ENCODE measurements at places on chromosomes 5 and 9. TPM values are rescaled to one million over a fixed set of nuclear protein-coding genes. Genes with fewer than 3 reads are reported as not detected.

GRCh38 chr5:64188776-64189175 lies 23.1 kb downstream of the RNF180 start:
- no peaks in the 10 kb centered on the region for H3K36me3 ChIP-seq
- H3K27ac ChIP-seq: no peak overlapping the region
- no peaks in the 10 kb centered on the region for H3K4me1 ChIP-seq
- H3K27me3 ChIP-seq: no peaks in the 10 kb centered on the region

GRCh38 chr5:139690064-139690802 lies 42.1 kb downstream of the CXXC5 start:
- no peak overlapping the region for H3K4me3 ChIP-seq
- no peak for DNase-seq
- no peak overlapping the region for H3K27ac ChIP-seq
- H3K36me3 ChIP-seq: no peaks in the 10 kb centered on the region

DNA sequence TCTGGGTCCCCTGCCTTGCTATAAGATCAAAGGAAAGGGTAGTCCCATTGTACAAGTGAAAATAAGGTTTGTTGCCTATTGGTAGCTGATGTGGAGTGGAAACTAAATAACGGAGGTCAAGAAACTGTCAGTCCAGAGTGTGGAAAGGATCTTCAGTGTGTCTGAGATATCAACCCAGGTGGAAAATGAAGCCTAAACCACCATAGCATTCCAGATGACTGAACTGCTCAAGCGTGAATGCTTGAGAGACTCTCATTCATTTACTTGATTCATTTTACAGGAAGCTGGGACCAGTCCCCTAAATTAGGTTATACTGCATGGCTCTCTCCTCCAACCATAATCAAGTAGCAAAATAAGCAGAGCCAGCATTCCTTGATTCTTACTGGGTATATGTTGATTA lies 116.0 kb upstream of the SLC28A3 start:
- H3K4me3 ChIP-seq: no peak overlapping the region
- no peak overlapping the region for H3K27ac ChIP-seq
- H3K4me1 ChIP-seq: no peaks in the 10 kb centered on the region
- DNase-seq: no peak

DNA sequence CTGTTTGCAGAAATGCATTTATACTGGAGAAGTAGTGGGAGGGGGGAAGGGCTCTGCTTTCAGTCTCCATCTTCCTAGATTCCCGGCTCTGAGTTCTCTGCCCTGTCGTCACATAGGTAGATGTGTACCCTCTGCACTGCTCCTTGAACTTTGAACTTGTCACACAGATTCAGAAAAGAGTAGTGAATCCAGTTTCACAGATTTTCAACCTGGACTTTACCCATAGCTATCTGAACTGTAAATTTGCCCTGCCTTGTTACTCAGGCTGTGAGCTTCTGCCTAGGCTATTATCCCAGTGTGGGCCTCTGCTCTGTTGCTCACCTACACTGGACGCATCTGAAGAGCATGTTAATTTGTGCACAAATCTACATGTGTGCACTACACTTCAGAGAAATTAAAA lies 12.8 kb upstream of the C9orf152 start:
- no peak for DNase-seq
- no peak overlapping the region for H3K4me3 ChIP-seq
- H3K4me1 ChIP-seq: peaks cover 4% of the 10 kb centered on the region
- H3K36me3 ChIP-seq: no peaks in the 10 kb centered on the region

ZNF483 gene
- 5.7 TPM for total RNA-seq

UBTD2 gene
- total RNA-seq: 22.3 TPM

DNA sequence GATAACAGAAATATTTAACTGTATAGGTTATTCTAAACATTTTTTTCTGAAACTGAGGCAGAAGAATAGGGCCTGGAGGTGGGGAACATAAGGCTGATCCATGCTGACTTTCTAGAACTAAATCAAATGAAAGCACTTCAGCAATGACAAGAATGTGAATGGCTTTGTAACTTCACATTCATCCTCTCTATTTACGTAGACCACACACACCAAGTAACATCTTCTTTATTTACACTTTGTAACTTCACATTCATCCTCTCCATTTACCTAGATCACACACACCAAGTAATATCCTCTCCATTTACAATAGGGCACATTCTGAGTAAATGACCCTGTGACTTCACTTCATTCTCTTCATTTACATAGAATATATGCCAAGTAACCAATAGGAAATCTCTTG lies 251.8 kb upstream of the CDH9 start:
- no peak overlapping the region for H3K4me3 ChIP-seq
- H3K27ac ChIP-seq: no peak overlapping the region
- H3K27me3 ChIP-seq: no peaks in the 10 kb centered on the region
- H3K4me1 ChIP-seq: no peaks in the 10 kb centered on the region
- no peaks in the 10 kb centered on the region for H3K36me3 ChIP-seq

- H3K27ac ChIP-seq: no peak overlapping the region
- H3K4me1 ChIP-seq: no peaks in the 10 kb centered on the region
- H3K36me3 ChIP-seq: no peaks in the 10 kb centered on the region
Measured at GRCh38 chr5:109167586-109167985, 242.2 kb downstream of the PJA2 start.

GRCh38 chr9:91428927-91429351 lies 5.3 kb upstream of the NFIL3 start:
- no peaks in the 10 kb centered on the region for H3K27me3 ChIP-seq
- H3K27ac ChIP-seq: peak overlapping the region; percentile 65
- H3K36me3 ChIP-seq: no peaks in the 10 kb centered on the region
- no peak for DNase-seq
- H3K4me3 ChIP-seq: no peak overlapping the region

- no peaks in the 10 kb centered on the region for H3K4me1 ChIP-seq
- no peaks in the 10 kb centered on the region for H3K27me3 ChIP-seq
- H3K27ac ChIP-seq: no peak overlapping the region
Measured at GRCh38 chr5:106269252-106269843, 1401.4 kb downstream of the EFNA5 start.

- H3K27ac ChIP-seq: no peak overlapping the region
- H3K4me3 ChIP-seq: no peak overlapping the region
- DNase-seq: no peak
- H3K27me3 ChIP-seq: no peaks in the 10 kb centered on the region
- H3K4me1 ChIP-seq: no peaks in the 10 kb centered on the region
- no peaks in the 10 kb centered on the region for H3K36me3 ChIP-seq
Measured at GRCh38 chr9:91693226-91693625, 256.8 kb downstream of the ROR2 start.

OLFM1 gene
- total RNA-seq: 19.3 TPM

TMEM267 gene
- total RNA-seq: 3.6 TPM

- H3K27ac ChIP-seq: no peak overlapping the region
- no peaks in the 10 kb centered on the region for H3K27me3 ChIP-seq
- DNase-seq: no peak
- peaks cover 10% of the 10 kb centered on the region for H3K4me1 ChIP-seq
- no peaks in the 10 kb centered on the region for H3K36me3 ChIP-seq
Measured at GRCh38 chr5:174531782-174532191, 192.6 kb upstream of the MSX2 start.

ZMYND19 gene
- 22.8 TPM for total RNA-seq

GRCh38 chr9:18350036-18350435 lies 123.9 kb upstream of the ADAMTSL1 start:
- H3K36me3 ChIP-seq: no peaks in the 10 kb centered on the region
- DNase-seq: no peak
- H3K27me3 ChIP-seq: no peaks in the 10 kb centered on the region

- H3K4me1 ChIP-seq: peaks cover 16% of the 10 kb centered on the region
- H3K27me3 ChIP-seq: peaks cover 8% of the 10 kb centered on the region
- no peaks in the 10 kb centered on the region for H3K36me3 ChIP-seq
- H3K4me3 ChIP-seq: no peak overlapping the region
Measured at GRCh38 chr5:146340260-146341081, 1.8 kb downstream of the POU4F3 start.

CYLC2 gene
- total RNA-seq: not detected

- DNase-seq: peak; percentile 21
- no peak overlapping the region for H3K4me3 ChIP-seq
- no peak overlapping the region for H3K27ac ChIP-seq
- no peaks in the 10 kb centered on the region for H3K36me3 ChIP-seq
- no peaks in the 10 kb centered on the region for H3K27me3 ChIP-seq
- peaks cover 5% of the 10 kb centered on the region for H3K4me1 ChIP-seq
Measured at GRCh38 chr9:126146254-126147145, 180.1 kb upstream of the MVB12B start.

SPINK7 gene
- total RNA-seq: not detected

BDP1 gene
- total RNA-seq: 75.4 TPM

- H3K4me3 ChIP-seq: no peak overlapping the region
- H3K27ac ChIP-seq: no peak overlapping the region
- no peaks in the 10 kb centered on the region for H3K36me3 ChIP-seq
- no peak for DNase-seq
- no peaks in the 10 kb centered on the region for H3K27me3 ChIP-seq
- no peaks in the 10 kb centered on the region for H3K4me1 ChIP-seq
Measured at GRCh38 chr5:59716966-59717500, 176.5 kb downstream of the PDE4D start.

GRCh38 chr9:4143936-4144717 lies 155.7 kb downstream of the GLIS3 start:
- no peak for DNase-seq
- H3K4me3 ChIP-seq: no peak overlapping the region
- no peaks in the 10 kb centered on the region for H3K4me1 ChIP-seq
- no peaks in the 10 kb centered on the region for H3K27me3 ChIP-seq
- no peak overlapping the region for H3K27ac ChIP-seq
- no peaks in the 10 kb centered on the region for H3K36me3 ChIP-seq

DNA sequence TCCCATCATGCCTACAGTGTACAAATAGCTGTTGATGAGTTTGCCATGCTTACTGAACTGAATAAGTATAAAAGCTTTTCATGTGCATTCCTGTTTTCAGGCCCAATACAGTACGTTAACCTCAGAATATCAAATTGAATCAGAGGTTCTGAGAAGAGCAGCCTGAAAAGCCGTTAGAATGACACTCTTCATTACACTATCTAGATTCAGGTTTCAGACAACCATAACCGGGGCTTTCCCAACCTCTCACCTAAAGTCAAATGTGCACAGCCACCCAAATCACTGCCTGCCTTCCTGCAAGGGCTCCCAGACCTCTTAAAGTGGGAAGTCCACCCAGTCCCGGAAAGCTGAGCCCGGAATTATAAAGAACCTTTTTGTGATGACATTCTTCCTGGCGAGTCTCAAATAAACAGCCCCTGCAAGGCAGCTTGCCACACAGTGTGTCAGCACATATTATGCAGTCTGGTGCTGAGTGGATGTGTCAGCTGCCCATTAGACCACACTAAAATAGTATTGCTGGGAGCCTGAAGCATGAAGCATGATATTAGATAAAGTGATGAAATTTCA lies 245.8 kb downstream of the TLE4 start:
- no peak for DNase-seq
- no peaks in the 10 kb centered on the region for H3K27me3 ChIP-seq
- H3K27ac ChIP-seq: no peak overlapping the region
- H3K4me3 ChIP-seq: no peak overlapping the region
- no peaks in the 10 kb centered on the region for H3K36me3 ChIP-seq

DNA sequence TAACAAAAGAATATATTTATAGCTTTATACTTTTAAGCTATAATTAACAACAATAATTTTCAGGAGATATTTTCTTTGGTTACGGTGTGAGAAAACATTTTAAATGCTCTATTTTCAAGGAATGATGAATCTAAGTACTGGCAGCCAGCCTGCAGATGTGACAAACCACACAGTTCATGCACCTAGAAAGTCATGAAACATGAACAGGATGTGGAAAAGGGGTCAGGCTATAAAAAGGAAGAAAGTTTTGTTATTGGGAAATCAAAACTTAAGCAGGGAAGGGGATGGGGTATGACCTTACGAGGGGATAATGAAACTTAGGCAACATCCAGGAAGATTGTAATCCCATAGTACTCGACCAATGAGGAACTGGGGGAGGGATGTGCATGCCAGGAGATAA lies 508.7 kb upstream of the GRAMD2B start:
- no peak overlapping the region for H3K27ac ChIP-seq
- DNase-seq: no peak
- H3K4me3 ChIP-seq: no peak overlapping the region
- no peaks in the 10 kb centered on the region for H3K4me1 ChIP-seq
- no peaks in the 10 kb centered on the region for H3K27me3 ChIP-seq

MOB3B gene
- 19.8 TPM for total RNA-seq

SLC36A2 gene
- total RNA-seq: not detected

DNA sequence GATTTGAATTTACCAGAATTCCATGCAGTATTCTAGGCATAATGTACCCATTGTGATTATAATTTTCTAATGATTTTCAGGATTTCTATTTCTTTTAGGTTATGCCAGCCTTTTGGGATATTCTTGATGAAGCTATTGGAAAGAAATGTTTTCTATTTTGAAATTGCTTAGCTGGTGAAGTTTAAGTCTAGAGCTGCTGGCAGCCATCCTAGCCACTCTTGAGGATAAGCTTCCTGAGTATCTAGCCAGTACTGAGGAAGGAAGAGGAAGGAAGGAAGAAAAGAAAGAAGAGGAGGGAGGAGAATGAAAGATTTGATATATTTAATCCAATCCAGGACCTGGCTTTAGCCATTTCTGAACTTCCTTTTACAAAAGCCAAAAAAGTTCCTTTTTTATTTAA lies 142.1 kb upstream of the DAB2 start:
- no peak overlapping the region for H3K27ac ChIP-seq
- H3K27me3 ChIP-seq: no peaks in the 10 kb centered on the region
- no peak overlapping the region for H3K4me3 ChIP-seq
- no peaks in the 10 kb centered on the region for H3K36me3 ChIP-seq
- DNase-seq: no peak
- peaks cover 5% of the 10 kb centered on the region for H3K4me1 ChIP-seq

DNA sequence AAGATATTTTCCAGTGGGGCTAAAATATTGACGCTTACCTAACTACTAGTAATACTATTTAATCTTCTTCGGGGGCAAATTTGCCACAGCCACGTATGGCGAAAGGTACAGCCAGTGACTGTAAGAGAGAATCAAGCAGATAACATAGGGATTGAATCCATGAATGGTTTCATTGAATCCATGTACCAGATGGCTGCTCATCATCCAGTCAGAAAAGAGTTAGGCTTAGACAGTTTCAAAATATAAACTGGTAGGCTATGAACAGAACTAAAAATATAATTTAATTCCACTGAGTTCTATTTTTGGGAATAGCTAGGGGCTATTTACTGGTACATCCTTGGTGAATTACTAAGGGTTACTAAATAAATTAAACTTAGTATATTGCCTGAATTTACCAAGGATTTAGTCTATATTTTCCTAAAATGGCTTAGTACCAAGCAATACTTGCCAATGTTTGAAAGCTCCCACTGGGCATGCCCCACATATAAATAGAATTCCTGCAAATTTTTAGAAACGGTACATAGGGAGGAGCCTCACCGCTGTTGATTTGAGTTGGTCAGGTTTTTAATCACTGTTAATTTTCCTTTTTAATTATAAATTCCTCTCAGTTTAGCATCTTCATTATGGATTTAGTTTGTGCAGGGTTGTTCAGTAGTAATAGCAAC lies 55.8 kb upstream of the VLDLR start:
- H3K27me3 ChIP-seq: no peaks in the 10 kb centered on the region
- no peak overlapping the region for H3K4me3 ChIP-seq
- no peak overlapping the region for H3K27ac ChIP-seq
- no peaks in the 10 kb centered on the region for H3K36me3 ChIP-seq
- DNase-seq: no peak
- H3K4me1 ChIP-seq: no peaks in the 10 kb centered on the region

PRR16 gene
- 3.3 TPM for total RNA-seq

MRPL50 gene
- 12.2 TPM for total RNA-seq

PCDHGA6 gene
- total RNA-seq: 1.7 TPM

- no peaks in the 10 kb centered on the region for H3K36me3 ChIP-seq
- H3K27ac ChIP-seq: no peak overlapping the region
- DNase-seq: no peak
- no peak overlapping the region for H3K4me3 ChIP-seq
- peaks cover 5% of the 10 kb centered on the region for H3K4me1 ChIP-seq
Measured at GRCh38 chr9:128414461-128414860, 6.2 kb upstream of the CERCAM start.

KCNN2 gene
- total RNA-seq: 1.9 TPM
